COR-L47 (cell line): ENCODE measurements at places on chromosomes 6 and 20.

DNA sequence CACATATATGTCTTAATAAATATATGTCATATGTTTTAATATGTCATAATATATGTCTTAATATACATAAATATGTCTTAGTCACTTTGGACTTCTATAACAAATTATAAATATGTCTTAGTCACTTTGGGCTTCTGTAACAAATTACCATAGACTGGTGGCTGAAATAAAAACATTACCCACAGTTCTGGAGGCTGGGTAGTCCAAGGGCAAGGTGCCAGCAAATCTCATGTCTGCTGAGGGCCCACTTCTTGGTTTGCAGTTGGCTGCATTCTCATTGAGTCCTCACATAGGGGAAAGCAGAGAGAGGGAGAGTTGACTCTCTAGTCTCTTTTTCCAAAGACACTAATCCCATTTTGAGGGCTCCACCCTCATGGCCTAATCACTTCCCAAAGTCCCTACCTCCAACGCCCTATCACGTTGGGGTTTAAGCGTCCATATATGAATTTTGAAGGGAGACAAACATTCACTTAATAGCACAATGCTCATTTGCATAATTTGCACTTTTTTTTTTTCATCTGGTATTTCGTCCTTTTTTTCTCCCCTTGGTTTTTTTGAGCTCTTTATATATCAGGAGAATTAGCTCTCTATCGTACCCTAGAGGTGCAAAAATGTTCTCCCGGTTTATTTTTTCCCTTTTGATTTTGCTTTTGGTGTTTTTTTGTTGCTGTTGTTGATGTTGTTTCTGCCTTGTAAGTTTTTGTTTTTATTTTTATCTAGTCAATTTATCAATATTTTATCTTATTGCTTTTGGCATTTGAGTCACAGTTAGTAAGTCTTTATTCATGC lies 266.4 kb downstream of the PLCB1 start:
- no peak for DNase-seq

DNA sequence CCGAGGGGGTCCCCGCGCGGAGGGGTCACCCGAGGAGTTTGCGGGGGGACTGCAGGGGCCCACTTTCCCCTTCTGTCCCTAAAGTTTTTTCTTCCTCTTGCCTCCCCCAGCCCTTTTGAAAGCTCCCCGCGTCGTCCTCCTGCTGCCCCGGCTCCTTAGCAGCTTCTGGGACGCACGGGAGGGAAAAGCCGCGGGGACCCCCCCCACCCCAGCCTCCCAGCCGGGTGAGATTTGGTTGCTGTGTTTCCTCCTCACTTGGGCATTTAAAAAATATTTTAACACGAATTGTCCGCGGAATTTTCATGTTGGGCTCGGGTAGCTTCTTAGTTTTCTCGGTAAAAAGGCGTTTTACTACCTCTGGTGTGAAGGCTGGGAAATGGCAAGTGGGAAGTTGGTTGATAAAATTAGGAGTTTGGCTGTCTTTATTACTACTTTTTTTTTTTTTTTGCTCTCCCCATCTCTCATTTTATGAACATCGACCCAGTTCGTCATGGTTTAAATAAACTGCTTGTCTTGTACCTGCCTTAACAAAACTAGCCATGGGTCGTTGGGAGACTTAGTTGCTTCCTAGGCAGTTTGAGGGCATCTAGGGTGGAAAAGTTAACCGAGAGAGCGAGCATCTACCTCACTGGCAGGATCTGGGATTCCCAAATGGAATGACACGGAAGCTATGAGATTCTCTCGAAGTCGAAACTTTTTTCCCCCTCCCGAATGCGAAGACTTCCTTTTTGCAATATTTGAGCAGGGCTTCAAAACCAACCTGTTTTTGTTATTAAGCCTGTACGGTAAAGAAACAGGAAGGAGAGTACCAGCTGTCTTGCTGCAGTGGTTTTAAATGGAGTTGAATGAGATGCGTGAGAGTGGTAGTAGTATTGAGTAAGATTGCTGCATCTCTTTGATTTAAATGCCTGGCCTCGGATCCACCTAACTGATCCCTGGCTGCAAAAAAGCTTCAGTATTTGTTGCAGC lies 868 bp downstream of the NCOA3 start:
- no peak for DNase-seq

DNA sequence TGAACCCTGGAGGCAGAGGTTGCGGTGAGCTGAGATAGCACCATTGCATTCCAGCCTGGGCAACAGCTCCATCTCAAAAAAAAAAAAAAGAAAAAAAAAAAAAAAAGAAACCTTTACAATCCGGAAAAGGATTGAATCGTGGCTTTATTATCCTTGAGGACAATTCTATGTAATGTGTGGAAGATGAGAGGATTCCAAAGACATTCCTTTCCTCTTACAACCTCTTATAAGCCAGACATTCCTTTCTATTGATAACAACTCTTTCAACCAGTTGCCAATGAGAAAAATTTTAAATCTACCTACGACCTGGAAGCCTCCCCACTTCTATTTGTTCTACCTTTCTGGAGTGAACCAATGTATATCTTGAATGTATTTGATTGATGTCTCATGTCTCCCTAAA lies 91.2 kb upstream of the EEF1E1 start:
- DNase-seq, result no peak

GRCh38 chr20:32479012-32479411 lies 106.1 kb downstream of the NOL4L start:
- DNase-seq, result no peak

GRCh38 chr6:56714982-56715456 lies 72.3 kb upstream of the DST start:
- DNase-seq, result no peak

- DNase-seq, result no peak
Observed at GRCh38 chr6:151009576-151009975, 144.1 kb downstream of the MTHFD1L start.

DNA sequence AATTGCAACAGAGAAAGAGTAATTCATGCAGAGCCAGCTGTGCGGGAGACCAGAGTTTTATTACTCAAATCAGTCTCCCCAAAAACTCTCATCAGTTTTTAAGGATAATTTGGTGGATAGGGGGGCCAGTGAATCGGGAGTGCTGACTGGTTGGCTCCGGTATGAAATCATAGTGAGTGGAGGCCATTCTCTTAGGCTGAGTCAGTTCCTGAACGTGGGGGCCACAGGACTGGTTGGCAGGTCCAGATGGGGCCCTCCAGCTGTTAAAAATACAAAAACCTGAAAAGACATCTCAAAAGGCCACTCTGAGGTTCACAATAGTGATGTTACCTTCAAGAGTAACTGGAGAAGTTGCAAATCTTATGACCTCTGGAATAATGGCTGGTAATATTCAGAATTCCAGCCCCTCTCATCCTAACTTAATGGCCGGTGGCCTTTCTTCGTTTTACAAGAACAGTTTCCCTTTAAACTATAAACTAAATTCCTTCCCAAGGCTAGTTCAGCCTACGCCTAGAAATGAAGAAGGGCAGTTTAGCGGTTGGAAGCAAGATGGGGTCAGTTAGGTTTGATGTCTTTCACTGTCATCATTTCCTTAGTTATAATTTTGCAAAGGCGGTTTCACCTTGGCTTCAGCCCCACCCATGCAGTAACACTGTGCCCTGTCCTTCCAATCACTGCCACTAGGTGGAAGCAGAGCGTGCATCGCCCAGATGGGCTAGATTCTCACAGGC lies 6.8 kb upstream of the MICA start:
- DNase-seq, result peak; percentile 57

- no peak for DNase-seq
Observed at GRCh38 chr6:168737481-168737880, 296.5 kb downstream of the SMOC2 start.

GRCh38 chr6:19279273-19279684 lies 557.9 kb upstream of the ID4 start:
- no peak for DNase-seq

GRCh38 chr20:62508641-62509051 lies 32.9 kb upstream of the GATA5 start:
- no peak for DNase-seq

DNA sequence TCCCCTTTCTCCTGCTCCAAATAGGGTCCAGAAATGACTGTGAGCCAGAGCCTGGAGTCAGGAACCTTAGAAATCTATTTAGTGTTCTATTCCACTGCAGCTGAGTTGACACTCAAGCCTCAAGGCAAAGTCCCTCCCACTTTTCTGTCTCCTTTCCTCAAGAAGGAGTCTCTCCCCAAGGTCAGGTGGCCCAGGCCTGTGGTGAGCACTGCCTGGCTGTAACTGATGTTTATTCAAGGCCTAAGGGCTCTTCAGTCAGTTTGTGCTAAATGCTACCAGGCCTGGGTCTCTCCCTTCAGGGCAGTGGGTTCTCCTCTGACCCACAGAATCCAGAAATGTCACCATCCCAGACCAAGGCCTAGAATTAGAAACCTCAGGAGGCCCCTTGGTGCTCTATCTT lies 1042.9 kb upstream of the EPHA7 start:
- DNase-seq, result no peak

DNA sequence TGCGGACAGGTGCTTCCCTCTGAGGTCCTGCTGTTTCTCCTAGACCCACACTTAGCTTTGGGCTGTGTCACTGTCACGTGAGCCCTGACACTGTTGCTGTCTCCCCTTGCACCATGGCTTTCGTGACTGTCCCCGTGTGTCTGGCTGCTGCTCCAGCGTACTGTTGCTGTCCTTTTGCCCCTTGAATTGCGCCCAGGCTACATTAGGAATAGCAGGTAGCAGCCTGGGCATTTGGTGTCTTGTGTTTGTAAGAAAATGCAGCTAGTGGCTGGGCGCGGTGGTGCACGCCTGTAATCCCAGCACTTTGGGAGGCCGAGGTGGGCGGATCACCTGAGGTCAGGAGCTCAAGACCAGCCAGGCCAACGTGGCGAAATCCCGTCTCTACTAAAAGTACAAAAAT lies 46.1 kb downstream of the GMPR start:
- DNase-seq, result no peak

DNA sequence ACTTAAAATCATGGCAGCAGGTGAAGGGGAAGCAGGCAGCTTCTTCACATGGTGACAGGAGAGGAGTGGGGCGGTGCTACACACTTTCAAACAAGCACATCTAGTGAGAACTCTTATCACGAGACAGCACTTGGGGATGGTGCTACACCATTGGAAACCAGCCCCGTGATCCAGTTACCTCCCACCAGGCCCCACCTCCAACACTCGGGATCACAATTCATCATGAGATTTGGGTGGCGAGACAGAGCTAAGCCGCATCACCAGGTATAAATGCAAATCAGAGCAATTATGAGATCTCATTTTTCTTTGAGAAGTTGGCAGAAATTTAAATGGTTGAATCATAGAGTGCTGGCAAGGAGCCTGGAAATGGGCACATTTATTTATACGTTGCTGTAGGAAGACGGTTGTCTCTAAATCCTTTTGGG lies 31.4 kb downstream of the IGF2R start:
- no peak for DNase-seq

- DNase-seq, result no peak
Observed at GRCh38 chr6:33915134-33915533, 111.3 kb upstream of the MLN start.

DNA sequence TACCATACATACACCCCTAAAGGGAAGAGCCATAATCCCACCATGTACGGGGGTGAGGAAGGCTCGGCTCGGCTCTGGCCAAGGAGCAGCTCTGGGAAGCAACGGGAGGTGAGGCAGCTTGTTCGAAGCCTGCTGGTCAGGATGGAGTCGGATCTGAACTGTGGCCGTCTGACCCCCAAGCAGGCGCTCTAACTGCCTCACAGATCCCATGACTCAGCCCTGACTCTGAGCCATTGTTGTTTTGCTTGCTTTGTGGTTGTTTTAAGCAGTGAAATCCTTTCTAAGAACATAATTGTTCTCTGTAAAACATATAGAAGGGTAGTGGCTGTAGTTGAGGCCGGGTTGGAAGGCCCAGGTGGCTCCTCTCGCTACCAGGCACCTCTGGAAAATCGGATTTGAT lies 10.9 kb downstream of the C6orf132 start:
- no peak for DNase-seq

GRCh38 chr6:111841822-111842221 lies 31.4 kb downstream of the FYN start:
- no peak for DNase-seq

GRCh38 chr20:15923030-15923776 lies 650.0 kb downstream of the KIF16B start:
- DNase-seq, result no peak

- DNase-seq, result no peak
Observed at GRCh38 chr6:1735239-1735803, 125.6 kb downstream of the FOXC1 start.

GRCh38 chr6:31815025-31815838 lies at the start of the genes HSPA1A and HSPA1L:
Gene HSPA1A (plus strand): TSS chr6:31815543. CDS start chr6:31815757, 214 bp downstream.
Gene HSPA1L (minus strand): TSS chr6:31815283. CDS start chr6:31811972, 3,311 bp downstream.
- DNase-seq, result peak; percentile 92

DNA sequence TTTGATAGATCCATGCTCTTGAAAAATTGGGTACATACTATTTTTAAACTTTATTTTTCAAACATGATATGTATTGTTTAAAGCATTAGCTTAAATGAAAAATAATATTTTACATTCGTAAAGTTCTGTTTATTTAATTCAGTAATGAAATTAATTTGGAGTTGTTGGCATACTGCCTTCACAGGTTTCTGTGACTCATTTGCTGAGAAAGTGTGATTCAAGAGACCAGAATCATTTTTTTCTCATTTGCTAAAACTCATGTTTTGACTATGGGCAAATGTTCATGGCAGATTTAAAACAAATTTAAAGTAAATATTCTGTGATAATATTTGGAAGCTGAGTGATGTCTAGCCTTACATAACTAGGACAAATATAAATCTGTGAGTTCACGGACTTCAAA lies 230.4 kb downstream of the BCKDHB start:
- no peak for DNase-seq

- DNase-seq, result no peak
Observed at GRCh38 chr6:90425161-90425641, 128.6 kb upstream of the BACH2 start.
